ENCODE measurements at places on chromosomes 4 and X.

DNA sequence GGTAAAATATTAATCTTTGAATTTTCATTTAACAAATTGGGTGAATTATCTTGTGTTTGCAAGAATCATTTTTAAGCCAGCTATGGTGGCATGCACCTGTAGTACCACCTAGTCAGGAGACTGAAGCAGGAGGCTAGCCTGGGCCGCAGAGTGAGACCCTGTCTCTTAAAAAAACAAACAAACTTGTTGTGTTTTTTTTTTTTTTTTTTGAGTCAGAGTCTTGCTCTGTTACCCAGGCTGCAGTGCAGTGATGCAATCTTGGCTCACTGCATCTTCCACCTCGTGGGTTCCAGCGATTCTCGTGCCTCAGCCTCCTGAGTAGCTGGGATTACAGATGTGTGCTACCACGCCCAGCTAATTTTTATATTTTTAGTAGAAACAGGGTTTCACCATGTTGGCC, 2.2 kb downstream of the TXLNG start:
- DNase-seq, result no peak

GRCh38 chrX:73758250-73758649, 195.3 kb downstream of the CHIC1 start:
- DNase-seq, result peak; percentile 51

- DNase-seq, result no peak
Measured at GRCh38 chr4:163343604-163344146, at the start of gene NPY5R. Gene NPY5R, plus strand, starts transcription at chr4:163343892. Its CDS starts 6,382 bp downstream, at chr4:163350274.

- DNase-seq, result no peak
Measured at GRCh38 chrX:123518791-123519190, 214.1 kb downstream of the THOC2 start.

DNA sequence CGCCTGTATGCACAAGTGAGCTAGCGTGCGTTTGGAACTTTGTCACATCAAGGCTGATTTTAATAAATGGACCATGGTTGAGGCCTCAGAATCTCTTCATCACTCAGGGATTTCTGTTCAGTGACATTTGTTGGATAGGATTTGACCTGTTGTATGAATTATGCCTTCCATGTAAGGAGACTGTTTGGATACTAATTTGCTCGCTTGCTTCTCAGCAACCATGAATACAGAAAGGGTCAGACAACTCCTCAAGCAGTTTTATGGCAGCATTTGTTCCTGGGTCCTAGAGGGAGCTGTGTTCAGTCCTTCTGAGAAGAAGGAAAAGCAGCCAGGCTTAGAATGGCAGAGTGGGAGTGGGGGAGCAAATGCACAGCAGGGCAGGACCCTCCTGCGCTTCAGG, 269.7 kb upstream of the LCORL start:
- no peak for DNase-seq

- DNase-seq, result no peak
Measured at GRCh38 chr4:128519163-128519830, 231.7 kb upstream of the PGRMC2 start.

- DNase-seq, result peak; percentile 79
Measured at GRCh38 chrX:110383414-110383813, 24.8 kb downstream of the RTL9 start.

- no peak for DNase-seq
Measured at GRCh38 chr4:8159537-8160232, 1.1 kb upstream of the ABLIM2 start.

DNA sequence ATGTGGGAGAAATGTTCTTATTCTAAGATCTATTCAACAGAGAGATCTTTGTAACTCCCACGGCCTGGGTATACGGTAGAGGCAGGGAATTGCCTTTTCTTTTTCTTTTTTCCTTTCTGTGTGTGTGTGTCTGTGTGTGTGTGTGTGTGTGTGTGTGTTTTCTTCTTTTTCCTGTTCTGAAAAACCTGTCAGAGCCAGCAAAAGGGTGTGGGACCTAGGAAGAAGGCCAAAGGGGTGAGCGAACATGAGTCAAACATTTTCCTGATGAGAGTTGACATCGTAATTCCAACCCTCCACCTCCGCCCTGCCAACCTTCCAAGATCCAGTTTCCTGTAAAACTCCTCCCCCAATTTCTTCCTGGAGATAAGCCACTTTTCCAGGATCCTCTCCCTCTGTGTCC, 2.8 kb upstream of the CHIC2 start:
- peak; percentile 86 for DNase-seq

GRCh38 chrX:38697461-38697860, 103.8 kb upstream of the MID1IP1 start:
- no peak for DNase-seq

DNA sequence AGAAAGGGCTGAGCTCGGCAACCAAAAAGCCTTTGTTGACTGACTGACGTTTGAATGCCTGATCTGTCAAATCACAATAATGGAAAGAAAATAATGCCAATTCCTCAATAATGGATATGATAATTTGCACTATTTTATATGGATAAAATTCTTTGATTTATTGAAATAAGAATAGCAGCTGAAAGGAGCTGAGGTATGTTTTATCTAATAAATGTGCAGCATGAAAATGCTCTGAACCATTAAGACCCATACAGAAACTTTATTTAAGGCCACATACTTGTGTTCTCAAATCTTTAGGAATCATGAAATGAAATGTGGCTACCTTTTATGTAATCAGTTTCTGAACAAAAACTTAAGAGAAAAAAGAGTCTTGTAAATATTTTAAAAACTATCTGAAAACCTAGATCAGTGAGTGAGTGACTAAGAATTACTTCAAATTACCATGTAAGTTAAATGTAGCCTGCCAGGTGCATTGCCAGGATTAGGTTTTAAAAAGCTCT, 69.8 kb downstream of the TMA16 start:
- no peak for DNase-seq

DNA sequence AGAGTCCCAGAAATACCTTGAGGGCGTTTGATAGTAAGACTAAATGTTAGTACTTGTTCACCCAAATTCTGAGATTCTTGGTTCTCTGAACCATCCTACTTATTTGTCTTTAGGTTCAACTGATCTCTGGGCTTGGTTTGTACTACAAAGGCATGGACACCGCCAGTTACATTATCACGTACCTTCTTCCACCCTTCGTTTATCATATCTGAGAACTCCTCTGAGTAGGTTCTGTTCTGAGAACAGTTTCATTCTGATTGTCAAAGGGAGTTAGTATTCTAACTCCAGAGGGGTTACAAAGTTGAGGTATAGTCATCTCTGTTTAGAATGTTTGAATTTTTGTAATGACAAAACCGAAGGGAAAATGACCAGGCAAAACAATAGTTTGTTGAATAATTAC, 19.3 kb downstream of the ZFX start:
- no peak for DNase-seq

- DNase-seq, result no peak
Measured at GRCh38 chr4:6845027-6845426, 62.5 kb downstream of the KIAA0232 start.

- peak; percentile 47 for DNase-seq
Measured at GRCh38 chrX:16695079-16695676, 17.3 kb downstream of the CTPS2 start.

DNA sequence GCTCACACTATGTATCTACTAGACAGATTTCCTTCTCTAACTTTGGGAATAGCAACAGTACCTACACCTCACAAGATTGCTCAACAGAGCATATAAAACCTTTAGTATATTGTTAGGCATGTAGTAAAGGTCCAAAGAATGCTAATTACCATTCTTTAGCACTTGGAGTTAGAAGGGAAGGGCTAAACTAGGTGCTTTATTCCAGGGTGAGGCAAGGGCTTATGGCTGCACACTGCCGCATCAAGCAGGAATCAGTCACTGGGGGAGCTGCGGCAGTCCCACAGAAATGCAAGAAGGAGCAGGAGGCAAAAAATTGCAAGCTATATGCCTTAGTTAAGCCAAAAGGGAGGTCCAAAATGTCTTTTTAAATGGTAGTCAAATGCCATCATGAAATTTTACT, 162.7 kb downstream of the PPP3CA start:
- no peak for DNase-seq

DNA sequence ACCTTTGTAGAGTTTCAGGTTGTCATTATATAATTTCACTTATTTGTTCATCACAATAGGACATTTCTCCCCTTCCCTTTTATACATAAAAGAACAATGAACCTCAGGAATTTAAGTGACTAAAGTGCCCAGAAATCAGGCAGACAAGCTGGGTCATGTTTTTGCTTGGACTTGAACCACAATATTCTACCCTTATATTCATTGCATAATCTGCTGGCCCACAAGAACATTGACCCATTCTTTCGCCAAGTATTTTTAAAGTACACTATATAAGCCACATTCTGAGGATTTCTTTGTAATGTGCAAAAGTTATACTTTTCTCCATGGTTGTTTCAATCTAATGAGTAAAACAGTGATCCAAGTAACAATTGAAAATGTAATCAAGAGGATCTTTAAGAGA, 637.5 kb upstream of the SLIT2 start:
- no peak for DNase-seq

DNA sequence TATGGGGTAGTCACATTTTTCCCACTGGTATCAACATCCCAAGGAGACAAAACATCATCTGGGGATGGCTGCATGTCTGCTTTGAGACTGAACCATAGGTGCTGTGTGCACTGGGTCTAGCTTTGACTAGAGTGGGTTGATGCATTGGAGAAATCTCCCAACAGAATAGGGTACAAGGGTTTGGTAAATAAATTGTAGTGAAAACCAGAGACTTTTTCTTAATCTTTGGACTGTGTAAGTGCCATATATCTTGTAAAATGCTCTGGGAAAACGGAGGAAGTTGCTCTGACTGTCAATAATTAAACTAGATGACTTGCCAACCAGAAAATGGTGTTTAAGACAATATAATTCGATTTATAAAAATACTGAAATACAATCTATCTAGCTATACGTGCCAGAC, 1064.0 kb upstream of the SLIT2 start:
- DNase-seq, result no peak

DNA sequence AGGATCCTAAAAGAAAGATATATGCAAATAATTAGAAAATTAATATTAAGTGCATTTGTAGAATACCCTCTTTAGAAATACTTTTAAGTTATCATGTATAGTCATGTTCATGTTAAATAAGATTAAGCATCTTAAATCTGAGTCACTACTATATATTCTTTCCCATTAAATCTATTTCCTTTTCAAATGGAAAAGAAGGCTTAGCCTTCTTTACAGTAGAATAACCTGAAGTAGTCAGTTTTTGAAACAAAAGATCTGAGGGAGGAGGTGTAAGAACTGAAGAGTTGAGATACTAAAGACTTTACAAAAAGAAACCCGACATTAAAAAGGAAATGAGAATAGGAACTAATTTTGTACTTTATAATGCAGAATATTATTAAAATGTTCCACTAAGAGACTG, 14.7 kb upstream of the HSD17B13 start:
- no peak for DNase-seq

DNA sequence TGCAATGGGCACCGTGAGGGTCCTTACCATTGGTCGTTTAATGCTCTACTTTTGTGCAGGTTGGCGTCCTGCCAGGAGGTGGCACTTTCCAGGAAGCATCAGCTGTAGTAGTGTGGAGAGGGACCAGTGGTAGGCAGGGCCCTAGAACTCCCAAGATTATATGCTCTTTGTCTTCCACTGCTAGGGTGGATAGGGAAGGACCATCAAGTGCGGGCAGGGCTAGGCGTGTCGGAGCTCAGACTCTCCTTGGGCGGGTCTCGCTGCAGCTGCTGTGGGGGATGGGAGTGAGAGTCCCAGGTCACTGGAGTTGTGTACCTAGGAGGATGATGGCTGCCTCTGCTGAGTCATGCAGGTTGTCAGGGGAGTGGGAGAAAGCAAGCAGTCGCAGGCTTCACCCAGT, 134.7 kb downstream of the KLF8 start:
- no peak for DNase-seq

DNA sequence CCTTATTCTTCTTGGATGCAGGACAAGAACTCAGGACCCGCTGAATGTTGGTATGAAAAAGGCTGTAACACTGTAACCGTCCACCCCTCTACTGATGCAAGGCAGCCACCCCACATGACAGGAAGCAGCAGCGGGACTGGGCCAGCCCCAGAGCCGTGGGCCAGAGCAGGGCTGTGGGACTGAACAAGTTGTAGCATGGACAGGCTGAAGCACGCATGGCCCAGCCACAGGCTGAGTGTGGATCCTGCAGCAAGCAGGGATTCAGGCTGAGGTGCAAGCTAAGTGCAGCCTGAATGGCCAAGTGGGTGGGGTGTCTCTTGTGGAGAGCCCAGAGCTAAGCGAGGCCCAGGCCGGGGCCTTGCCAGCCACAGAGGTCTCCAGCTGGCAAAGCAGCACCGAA, 632.2 kb downstream of the SPOCK3 start:
- DNase-seq, result no peak

GRCh38 chr4:21507439-21507838, 441.1 kb downstream of the KCNIP4 start:
- peak; percentile 35 for DNase-seq

GRCh38 chrX:40644821-40645358, 2.5 kb downstream of the CXorf38 start:
- peak; percentile 88 for DNase-seq

GRCh38 chrX:132636080-132636479, 147.2 kb upstream of the MBNL3 start:
- peak; percentile 5 for DNase-seq

DNA sequence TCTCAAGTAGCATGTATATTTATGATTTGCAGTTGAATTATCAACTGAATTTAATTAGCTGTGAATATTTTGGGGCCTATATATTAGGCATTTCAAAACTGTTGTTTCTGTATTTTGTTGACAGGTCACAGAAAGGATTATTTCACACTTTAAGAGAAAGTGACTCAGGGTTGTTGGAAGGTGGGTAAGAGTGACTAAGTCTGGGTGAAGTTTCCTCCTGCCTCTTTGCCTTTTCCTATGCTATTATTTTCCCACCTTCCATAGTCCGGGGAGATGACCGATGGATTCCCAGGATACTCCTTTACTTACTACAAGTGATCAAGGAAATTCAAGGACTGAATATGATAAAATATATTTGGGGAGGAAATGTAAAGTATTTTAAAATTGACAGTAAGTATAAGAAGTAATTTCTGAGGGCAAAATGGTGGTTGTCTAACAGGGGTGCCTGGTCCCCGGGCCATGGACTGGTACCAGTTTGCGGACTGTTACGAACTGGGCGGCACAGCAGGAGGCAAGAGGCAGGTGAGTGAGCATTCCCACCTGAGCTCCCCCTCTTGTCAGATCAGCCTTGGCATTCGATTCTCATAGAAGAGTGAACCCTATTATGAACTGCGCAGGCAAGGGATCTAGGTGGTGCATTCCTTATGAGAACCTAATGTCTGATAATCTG, 175.5 kb upstream of the GPRIN3 start:
- DNase-seq, result no peak

DNA sequence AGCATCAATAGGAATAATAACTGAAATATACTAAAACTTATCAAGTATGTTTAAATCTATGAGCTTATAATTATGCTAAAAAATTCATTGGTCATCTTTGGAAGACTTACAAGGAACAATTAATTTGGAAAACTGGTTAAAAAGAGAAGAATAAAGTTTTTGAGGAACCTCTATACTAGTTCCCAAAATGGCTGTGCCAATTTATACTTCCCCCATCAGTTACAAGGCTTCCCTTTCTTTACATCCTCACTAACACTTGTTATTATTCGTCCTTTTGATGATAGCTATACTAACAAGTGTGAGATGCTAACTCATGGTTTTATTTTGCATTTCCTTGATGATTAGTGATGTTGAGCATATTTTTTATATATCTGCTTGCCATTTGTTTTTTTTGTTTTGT, 17.1 kb downstream of the OGT start:
- DNase-seq, result no peak

All from M059J (cell line).